ENCODE measurements at places on chromosomes 13 and 19. TPM values are rescaled to one million over a fixed set of nuclear protein-coding genes. Genes with fewer than 3 reads are reported as not detected.

DNA sequence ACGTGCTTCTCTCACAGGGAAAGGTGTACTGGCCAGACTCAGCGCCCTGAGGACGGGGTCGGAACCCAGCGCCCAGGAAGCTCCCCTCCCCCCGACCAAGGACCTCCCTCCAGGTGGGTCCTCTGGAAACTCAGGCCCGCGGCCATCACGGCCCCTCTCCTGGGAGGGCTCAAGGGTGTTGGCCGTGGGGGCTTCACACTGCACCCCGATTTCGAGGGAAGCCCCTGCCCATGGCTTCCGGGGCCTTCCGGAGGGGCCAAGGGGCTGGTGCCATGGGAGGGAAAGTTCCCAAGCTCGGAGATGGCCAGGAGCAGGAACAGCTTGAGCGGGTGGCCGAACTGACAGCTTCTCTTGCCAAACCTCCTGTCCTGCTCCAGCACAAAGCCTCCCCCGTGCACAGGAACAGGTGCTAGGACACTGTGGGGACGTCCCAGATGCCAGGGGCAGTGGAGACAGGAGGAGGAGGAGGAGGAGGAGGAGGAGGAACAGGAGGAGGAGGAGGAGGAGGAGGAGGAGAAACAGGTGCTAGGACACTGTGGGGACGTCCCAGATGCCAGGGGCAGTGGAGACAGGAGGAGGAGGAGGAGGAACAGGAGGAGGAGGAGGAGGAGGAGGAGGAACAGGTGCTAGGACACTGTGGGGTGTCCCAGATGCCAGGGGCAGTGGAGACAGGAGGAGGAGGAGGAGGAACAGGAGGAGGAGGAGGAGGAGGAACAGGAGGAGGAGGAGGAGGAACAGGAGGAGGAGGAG, 10.0 kb downstream of the SBNO2 start:
- no peak for DNase-seq

DNA sequence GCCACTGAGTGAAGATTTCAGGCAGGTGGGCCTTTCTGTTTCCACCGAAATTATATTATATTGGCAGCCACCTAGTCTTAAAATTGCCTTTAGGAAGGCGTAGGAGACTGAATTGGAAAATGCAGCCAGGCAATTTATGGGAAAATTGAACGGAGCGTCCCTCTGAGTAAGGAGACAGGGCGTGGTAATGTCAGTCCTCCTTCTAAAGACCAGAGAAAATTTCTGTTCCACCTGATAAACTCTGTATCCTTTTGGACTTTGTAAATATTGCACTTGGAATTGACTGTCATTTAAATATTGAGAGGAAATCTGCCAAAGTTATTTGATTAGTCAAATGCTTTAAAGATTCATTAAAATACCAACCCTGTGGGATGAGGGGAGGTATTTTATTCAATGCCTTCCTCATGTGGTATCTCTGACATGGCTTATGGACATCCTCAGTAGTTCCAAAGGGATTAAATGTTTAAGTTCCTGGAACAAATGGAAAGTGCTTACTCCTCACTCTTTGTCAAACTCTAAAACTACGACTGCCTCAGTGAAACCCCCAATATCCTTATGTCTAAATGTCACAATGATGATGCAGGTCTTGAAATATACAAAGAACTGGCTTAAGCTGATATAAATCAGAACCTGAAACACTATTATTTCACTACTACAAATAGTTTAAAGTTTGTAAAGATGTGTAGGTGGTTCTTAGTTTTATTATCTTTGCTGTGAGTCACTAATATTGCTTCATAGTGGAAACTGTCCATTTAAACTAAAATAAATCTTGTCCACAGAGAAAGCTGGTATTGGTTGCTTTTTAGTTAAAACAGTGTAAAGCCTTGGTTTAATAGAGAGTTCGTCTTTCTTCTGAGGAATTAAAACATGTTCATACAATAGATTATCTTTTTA, 203.2 kb downstream of the FGF14 start:
- DNase-seq = no peak

DNA sequence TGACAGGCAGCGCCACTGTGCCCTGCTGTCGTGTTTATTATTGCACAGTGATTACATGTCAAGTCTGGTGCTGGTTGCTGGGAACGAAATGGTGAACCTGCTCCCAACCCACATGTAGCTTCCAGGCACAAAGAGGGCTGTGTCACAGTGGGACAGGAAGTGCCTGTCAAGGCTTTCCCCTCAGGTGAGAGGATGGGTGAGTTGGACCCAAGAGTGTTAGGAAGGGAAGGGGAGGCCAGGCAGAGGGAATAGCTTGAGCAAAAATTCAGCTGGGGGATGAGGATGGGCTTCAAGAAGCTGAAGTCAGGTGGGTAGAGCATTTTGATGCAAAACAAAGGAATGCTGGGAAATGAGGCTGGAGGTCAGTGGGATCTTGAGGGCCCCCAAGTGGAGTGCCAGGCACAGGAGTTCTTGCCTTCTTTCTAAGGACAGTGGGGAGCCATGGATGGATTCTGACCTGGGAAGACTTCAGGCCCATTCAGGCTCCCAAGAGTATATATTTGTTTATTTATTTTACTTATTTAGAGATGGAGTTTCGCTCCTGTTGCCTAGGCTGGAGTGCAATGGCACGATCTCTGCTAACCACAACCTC, 8.5 kb upstream of the QTRT1 start:
- DNase-seq = no peak

DNA sequence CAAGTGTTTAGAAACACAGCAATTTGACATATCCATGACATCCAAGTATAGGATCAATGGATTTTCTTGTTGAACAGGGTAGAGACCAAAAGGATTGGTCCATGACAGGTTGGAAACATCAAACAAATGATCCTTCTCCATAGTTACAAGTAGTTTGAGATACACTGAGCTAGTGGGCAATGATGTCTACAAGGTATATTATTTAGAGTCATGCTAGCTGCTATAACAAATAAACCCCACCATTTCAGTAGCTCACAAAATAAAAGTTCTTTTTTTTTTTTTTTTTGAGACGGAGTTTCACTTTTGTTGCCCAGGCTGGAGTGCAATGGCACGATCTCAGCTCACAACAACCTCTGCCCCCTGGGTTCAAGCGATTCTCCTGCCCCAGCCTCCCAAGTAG, 4.9 kb upstream of the HAUS5 start:
- DNase-seq = no peak

DNA sequence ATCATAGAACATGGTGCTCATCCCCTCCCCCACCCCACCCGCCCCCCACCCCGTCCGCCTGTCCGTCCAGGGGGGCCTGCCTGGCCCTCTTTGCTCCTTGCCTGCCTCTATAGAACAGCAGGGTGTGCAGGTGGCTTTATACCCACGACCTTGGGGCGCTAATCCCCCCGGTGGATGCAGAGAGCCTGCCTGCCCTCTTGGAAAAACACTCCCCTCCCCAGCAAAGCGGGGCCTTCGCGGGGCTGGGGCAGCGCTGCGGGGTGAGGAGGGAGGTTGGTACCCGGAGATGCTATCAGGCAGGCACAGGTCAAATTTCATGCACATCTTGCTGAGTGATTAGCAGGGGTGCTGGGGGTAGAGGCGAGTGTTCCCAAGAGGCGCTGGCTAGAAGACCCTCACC, 21.9 kb downstream of the RFX1 start:
- no peak for DNase-seq

GRCh38 chr19:46904114-46905060, 43.6 kb downstream of the ARHGAP35 start:
- DNase-seq = no peak

DNA sequence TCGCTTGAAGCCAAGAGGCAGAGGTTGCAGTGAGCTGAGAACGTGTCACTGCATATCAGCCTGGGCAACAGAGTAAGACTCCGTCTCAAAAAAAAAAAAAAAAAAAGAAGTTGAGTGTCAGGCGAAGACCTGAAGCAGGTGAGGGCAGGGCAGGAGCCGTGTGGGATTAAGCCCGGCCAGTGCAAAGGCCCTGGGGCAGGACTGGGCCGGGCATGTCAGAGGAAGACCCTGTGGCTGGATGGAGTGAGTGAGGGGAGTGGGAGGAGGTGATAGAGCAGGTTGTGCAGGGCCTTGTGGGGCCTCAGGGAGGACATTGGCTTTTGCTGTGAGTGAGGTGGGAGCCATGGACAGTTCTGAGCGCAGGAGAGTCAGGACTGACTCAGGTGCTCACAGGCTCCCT, 47.9 kb downstream of the TMED1 start:
- DNase-seq = no peak

- DNase-seq = no peak
Measured at GRCh38 chr13:27967736-27968315, 1.3 kb downstream of the CDX2 start.

KLF1 gene
- total RNA-seq = 2.1 TPM

FBXO27 gene
- 8.7 TPM for total RNA-seq
